ENCODE measurements at places on chromosomes 16 and 17. TPM values are rescaled to one million over a fixed set of nuclear protein-coding genes. Genes with fewer than 3 reads are reported as not detected.

The CFAP52 gene
- not detected for polyA plus RNA-seq

The TPSG1 gene
- not detected for polyA plus RNA-seq

The NAA60 gene
- polyA plus RNA-seq: 61.0 TPM

The PALB2 gene
- polyA plus RNA-seq: 9.6 TPM

The IKZF3 gene
- 0.23 TPM for polyA plus RNA-seq

The TOM1L1 gene
- 47.0 TPM for polyA plus RNA-seq

The CDH11 gene
- polyA plus RNA-seq: 3.3 TPM

The SLC38A8 gene
- polyA plus RNA-seq: not detected

The ZNF778 gene
- polyA plus RNA-seq: 8.6 TPM

The TP53TG3B gene
- polyA plus RNA-seq: not detected

The MYH1 gene
- not detected for polyA plus RNA-seq

The SRR gene
- 2.7 TPM for polyA plus RNA-seq

The ZNF750 gene
- 0.02 TPM for polyA plus RNA-seq

The CASKIN1 gene
- 1.2 TPM for polyA plus RNA-seq

The KRTAP4-3 gene
- polyA plus RNA-seq: not detected
